ENCODE measurements at places on chromosomes 2 and 18.

DNA sequence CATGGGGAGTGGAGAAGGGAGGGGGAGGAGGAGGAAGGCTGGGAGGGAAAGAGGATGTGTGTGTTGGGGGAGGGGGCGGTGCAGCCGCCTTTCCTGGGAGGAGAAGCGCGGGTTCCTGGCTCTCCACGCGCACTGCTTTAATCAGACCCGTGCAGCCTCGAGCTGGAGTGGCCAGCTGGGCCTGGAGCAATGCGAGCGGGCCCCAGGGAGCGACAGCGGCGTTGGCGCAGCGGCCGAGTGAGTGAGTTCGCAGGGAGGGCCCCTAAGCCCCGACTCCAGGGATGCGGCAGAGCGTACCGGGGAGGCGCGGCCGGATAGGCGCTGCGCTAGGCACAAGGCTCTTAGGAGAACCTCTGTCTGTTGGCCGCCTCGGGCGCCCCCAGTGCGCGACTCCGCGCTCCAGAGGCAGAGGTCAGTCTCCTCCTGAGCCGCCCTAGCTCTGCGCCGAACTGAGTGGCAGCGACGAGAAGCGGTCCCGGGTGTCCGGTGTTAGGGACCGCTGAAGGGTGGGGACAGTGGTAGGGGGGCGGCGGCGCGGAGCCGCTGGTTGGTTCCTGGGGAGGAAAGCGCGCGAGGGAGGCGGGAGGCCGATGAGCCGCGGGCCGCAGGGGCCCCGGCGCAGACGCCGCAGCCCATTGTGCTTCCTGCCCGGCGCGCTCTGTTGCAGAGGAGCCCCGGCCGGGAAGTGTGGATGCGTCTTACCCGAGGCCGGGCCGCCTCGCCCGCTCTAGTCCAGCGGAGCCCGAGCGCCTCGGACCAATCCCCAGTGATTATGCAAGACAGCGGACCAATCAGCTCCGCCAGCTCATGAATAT, 455 bp upstream of the DLX1 start:
- peak; percentile 73 for DNase-seq

DNA sequence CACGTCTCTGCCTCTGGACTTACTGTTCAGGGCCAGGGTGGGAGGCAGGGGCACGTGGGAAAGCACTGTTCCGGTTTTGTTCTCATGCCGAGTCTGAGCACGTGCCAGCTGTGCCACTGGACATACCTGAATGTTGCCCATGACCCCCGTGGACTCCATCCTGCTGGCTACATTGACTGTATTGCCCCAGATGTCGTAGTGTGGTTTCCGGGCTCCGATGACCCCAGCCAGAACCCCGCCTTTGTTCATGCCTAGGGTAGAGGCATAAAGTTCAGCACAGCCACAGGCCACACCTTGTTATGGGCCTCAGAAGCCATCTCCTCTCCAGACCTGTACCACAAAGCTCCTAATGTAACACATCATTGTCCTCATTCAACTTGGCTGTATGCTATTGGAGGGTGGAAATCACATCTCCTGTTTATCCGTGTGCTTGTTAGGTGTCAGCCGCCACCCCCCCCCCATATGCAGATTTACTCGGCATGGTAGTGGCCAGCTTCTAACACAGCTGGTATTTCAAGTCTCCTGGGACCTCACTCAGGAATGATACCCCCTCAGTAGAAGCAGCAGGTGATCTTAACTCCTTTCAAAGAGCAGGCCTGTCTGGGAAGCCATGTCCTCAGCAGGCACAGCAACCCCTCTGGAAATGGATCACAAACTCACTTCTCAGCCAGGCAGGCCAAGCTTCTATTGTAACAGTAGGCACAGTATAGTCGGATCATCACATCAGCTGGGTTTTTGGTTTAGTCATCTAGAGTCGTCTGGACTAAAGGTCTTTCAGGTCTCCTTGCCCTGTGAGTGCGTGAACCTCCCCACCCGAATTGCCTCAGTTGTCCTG, 27.6 kb downstream of the CENPO start:
- DNase-seq: no peak

DNA sequence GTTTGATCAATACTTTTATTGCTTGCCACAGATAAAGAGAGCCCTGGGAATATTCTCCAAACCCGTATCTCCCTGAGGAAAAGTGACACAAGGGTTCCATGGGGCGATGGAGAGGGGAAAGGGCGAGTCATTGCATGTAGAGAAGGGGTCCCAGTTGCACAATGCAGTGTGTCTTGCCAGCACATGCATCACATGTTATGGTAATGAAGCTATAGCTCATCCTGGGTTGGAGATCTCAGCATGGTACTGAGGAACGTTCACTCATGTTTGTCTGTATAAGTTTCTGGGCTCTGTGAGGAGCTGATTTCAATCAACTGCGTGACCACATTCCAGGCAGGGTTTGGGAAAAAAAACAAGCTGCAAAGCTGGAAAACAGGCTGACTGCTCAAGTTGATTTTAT, 220.7 kb upstream of the MC4R start:
- no peak for DNase-seq

GRCh38 chr18:58671632-58672564, 633 bp downstream of the MALT1 start:
- DNase-seq: peak; percentile 34

DNA sequence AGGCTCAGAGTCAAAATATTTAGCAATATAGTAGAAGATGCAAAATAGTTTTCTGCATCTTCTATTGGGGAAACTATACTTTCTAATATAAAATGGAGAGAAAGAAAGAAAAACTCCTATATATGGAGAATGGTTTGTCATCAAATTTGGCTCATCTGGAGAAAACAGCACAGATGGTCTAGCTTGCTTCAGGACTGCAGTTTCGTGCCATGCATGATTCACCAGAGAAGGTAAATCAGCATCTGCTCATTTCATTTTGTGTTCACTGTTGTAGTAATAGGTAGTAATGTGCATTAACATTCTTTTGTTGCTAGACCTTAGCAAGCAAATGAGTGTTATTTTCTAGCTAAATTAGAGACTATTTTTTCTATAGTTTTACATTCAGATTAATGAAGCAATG, 179.0 kb downstream of the ASXL3 start:
- DNase-seq: no peak

GRCh38 chr2:43020296-43020695, 206.1 kb downstream of the ZFP36L2 start:
- no peak for DNase-seq

Measured in activated CD4-positive, alpha-beta T cell treated with anti-CD3 and anti-CD28 coated beads, Interleukin-2, Interleukin-4, amounts not matched to agents 100 ng/mL and 50 ng/mL, durations not matched to agents 16 hours and 8 hours (primary cell).